Cortex of kidney (tissue), 1 donor: ENCODE measurements at places on chromosomes 3 and 15.

- DNase-seq, result no peak
Measured at GRCh38 chr3:173892547-173892946, 495.0 kb downstream of the NLGN1 start.

DNA sequence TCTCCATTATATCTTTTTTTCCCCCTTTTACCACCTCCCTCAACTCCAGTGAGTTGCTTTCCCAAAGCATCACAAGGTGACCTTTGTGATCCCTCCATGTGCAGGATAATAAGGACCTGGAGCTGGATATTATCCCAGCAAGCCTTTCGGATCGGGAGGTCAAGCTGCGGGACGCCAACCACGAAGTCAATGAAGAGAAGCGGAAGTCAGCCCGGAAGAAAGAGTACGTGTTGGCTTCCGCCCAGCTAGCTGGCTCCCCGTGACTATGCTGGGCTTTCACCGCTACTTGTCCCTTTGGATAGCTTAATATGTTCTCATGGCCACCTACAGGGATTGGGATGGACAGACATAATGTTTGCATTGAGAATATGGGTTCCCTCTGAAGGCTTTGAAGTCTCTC, 273.7 kb upstream of the UMPS start:
- DNase-seq, result no peak

DNA sequence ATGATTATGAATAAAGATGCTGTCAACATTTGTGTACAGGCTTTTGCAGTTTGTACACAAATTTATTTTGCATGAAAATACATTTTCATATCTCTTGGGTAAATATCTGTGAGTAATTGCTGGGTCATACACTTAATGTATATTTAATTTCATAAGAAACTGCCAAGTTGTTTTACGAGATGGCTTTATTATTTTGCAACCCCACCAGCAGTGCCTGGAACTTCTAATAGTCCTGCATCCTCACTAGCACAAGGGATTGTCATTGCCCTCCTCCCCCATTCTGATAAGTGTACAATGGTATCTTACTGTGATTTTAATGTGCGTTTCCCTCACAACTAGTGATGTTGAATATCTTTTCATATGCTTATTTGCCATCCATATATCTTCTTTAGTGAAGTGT, 45.2 kb downstream of the ASTE1 start:
- no peak for DNase-seq

DNA sequence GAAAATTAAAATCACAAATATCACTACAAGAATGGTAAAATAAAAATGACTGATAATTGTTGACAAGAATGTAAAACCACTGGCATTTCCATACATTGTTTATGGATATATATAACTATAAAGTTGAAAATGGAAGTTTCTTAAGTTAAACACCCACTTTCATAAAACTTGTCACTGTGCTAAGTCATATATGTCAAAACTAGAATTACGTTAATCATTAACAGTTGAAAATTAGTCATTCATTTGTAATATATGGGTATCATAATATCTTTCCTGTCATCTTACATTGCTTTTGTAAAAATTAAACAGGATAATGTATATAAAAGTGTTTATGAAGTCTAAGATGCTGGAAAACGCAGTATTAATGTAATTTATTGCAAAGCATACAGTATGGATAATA, 1398.6 kb upstream of the ALCAM start:
- DNase-seq, result no peak

- no peak for DNase-seq
Measured at GRCh38 chr3:74550686-74551085, 63.8 kb downstream of the CNTN3 start.

GRCh38 chr3:124582621-124583395, 147.4 kb upstream of the UMPS start:
- no peak for DNase-seq

- DNase-seq, result no peak
Measured at GRCh38 chr3:124772081-124772831, 42.0 kb downstream of the UMPS start.

DNA sequence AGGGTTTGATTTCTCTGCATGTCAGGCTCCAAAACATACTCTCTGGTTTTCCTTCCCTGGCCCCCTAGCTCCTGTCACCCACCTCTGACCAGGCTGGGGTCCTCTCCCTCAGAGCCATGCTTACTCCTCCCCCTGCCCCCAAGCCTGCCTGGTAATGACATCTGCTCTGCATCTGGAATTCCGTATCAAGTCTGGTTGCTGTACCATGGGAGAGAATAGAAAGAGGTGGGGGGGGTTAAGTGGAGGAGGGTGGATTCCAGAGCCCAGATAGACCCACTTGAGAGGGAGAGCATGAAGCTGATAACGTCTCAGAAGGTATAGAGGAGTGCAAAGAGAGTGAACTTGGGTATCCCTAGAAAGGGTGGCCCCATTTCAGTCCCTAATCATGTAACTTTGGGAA, 4.2 kb downstream of the IGDCC4 start:
- DNase-seq, result no peak

DNA sequence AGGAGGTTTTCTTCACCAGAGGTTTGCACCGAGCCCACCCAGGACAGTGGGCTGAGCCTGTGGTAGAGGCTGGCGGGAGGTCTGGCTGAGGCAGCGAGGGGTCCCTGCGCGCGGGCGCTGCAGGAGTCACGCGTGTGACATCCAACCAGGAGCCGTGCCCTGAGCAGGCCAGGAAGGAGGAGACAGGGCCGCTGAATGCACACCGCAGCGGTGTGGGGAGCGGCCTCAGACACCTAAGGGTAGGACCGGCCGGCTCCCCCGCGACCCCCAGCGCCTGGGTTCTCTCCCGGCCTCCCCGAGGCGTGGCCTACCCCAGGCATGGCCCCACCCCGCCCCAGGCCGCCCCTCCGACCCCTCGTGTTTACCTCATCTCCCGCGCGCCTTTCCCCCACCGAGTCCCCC, 412 bp downstream of the SLC41A3 start:
- no peak for DNase-seq

DNA sequence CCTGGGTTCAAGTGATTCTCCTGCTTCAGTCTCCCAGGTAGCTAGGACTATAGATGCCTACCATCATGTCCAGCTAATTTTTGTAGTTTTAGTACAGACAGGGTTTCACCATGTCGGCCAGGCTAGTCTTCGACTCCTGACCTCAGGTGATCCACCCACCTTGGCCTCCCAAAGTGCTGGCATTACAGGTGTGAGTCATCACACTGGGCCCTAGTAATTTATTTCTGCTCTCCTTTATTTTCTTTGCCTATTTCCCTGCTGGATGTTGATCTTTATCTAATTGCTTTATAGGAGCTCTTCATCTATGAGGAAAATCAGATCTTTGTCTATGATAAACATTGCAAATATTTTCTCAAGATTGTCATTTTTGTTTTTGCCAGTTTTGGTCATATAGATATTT, 31.7 kb downstream of the UQCC5 start:
- DNase-seq, result no peak

- DNase-seq, result no peak
Measured at GRCh38 chr3:100260081-100260684, 609 bp upstream of the TBC1D23 start.

- DNase-seq, result no peak
Measured at GRCh38 chr15:60255390-60255789, 142.4 kb downstream of the ANXA2 start.

GRCh38 chr3:13497386-13497785, 17.3 kb downstream of the HDAC11 start:
- no peak for DNase-seq

- no peak for DNase-seq
Measured at GRCh38 chr15:52733088-52733487, 53.9 kb upstream of the ATOSA start.

DNA sequence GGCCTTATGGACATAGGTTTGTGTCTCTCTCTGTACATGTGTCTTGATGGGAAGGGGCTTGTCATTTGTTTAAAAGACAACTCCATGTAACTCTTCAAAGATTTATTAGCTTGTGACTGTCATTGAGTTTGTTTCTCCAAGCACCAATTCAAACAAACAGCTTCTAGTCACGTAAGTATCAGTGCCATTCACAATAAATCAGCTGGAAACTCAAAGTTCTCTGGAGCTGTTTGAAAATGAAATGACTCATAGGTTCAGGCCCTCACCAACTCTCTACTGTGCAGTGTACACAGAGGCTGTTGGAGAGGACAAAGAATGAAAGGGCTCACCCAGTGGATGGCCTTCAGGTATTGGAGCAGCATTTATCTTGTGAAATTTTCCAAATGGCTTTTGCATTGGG, 476.3 kb downstream of the AGBL1 start:
- no peak for DNase-seq

DNA sequence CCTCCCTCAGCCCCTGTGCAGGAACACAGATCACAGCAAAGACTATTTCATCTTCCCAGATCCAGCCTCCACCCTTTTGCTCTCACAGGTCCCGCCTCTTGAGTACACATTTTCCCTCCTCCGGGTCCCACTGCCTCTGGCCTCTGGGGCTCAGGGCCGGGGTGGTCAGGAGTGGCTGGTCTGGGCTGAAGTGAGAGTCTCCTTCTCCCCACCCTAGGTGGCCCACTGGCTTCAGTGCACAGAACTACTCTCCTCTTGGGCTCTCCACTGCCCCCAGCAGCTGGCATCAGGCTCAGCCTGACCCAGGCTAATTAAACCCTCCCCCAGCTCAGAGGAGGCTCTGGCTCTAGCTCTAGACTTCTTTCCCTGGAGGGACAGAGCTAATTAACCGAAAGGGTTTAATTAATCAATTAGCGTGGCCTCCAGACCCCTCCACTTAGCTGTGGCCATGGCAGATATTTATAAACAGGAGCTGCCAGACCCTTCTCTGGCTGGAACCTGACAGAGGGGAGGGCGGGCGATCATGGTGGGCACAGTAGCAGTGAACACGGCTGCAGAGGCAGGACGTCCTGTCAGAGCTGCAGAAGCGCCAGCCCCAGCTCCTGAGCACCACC, 15.1 kb downstream of the DUSP7 start:
- no peak for DNase-seq

- no peak for DNase-seq
Measured at GRCh38 chr15:59420108-59420507, 17.9 kb upstream of the FAM81A start.

- no peak for DNase-seq
Measured at GRCh38 chr3:194476784-194477183, 10.0 kb downstream of the ATP13A3 start.

DNA sequence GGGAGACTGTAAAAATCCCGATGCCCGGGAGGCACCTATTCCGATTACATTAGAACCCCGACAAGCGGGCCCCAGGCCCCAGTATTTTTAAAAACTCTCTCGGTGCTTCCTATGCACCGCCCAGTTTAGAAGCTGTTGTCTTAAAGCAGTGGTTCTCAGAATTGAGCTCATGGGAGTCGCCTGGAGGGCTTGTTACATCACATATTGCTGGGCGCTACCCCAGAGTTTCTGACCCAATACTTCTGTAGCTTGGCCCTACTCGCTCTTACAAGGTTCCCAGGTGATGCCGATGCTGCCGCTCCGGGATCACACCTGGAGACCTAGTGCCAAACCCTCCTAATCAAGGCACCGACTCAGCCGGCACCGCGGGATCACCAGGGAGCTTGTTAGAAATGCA, 35.2 kb downstream of the CPN2 start:
- DNase-seq, result no peak

- no peak for DNase-seq
Measured at GRCh38 chr3:168457954-168458539, 362.3 kb upstream of the GOLIM4 start.

DNA sequence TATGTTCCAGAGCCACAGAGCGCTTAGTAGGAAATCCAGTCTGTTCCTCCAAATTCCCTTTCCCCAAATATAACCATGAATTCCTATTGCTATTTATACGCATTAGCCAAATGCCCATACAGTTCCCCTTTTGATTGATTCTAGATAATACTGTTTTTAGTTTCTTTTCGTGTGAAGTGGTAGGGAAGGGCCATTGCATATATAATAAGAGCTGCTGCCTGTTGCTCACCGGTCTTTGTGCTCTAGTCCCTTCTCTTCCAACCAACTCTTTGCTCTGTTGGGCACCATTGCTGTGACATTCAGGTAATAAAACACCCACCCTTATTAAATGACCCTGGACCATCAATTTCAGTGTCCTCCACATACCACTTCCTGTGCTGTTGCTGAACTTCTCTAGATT, 379.9 kb upstream of the KCNMB2 start:
- DNase-seq, result no peak

- no peak for DNase-seq
Measured at GRCh38 chr15:74196175-74196574, 6.4 kb downstream of the STRA6 start.

GRCh38 chr3:16140116-16140893, 34.2 kb upstream of the GALNT15 start:
- no peak for DNase-seq

GRCh38 chr3:191246630-191247029, 47.6 kb downstream of the OSTN start:
- no peak for DNase-seq

DNA sequence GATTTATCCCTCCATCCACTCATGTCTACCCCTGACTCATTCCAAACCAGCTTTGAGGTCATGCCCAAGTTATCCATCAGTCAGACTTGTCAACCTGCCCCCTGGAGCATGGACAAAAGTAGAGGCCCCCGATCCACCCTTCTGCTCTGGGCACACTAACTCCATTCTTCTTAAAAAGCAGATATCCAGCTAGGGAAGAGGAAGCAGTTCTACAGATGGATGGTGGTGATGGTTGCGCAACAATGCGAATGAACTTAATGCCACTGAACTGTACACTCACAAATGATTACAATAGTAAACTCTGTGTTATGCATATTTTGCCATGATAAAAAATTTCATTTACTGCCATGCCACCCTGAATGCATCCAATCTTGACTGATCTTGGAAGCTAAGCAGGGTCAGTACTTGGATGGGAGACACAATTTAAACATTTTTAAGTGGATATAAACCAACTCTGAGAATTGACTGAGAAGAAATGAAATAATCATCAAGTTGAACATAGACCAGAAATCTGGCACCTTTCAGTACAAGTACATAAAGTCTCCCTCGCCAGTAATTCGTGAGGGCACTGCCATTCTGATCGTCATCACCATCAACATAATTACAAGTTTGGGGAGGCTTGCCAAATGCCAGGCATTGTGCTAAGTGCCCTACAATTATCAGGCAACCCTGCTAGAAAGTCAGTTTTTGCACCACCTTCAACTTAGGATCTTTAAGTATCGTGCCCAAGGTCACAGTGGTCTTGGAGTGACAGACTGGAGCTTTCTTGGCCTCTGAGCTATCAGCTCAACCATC, 124.8 kb downstream of the ATP10A start:
- no peak for DNase-seq

DNA sequence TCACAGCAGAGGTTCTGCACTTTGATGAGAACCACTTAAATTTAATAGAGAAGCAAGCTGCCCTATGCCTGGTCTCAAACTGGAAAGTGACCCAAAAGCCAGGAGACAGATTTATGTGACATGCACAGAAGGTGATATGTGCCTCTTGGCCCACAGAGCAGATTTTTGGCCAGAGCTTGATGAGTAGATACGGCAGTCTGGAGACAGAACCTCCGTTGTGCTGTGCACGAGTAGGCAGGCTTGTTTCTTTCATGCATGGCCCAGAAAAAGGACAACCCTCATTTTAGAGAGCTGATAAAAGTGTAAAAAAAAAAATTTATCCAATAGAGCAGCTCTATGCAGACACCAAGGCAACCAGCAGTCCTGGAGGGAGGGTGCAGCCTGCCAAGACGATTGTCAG, 423.1 kb downstream of the CNTN6 start:
- no peak for DNase-seq

GRCh38 chr15:29034593-29035335, 149.0 kb downstream of the APBA2 start:
- no peak for DNase-seq
